Amygdala (tissue), 56 donors: ENCODE measurements at places on chromosomes 2 and 18.

DNA sequence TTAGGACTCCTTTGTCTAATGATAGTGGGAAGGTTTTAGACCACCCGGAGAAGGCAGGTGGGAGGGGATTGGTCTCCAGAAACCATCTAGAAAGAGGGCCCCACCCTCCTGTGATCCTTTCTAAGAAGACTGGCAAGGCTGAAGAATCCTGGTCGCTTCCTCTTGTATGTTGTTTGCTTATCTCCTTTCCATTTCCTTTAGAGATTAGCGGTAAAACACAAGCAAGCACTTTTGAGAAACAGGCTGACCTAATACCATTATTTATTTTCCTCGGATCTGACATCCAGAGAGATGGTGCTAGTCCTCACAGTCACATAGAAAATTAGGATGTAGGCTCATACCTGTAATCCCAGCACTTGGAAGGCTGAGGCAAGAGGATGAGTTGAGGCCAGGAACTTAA is 45.2 kb upstream of the SPRED2 start:
- DNase-seq, result no peak

DNA sequence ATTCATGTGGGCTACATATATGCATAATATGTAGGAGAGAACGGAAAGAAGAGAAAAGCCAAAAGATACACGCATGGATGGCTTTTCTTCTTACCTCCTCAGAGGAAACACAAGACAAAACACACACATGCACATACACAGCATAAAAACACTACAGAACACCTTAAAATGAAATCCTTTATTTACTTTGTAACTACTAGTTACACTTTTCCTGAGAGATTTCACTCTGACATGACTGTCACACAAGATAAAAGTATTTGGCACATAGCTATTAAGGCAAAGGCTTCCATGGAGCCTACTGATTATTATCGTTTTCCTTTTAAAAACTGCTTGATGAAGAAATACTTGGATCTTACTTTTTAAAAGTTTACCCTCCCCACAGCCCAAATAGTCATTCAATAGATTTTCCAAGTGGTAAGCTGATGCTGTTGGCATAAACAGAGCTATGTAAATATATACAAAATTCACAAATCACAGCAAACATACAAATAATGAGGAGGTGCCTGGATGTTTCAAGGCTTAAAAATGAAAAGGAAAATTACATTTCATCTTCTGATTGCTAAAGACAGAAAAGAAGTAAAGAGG is 8.6 kb downstream of the ZEB2 start:
- DNase-seq, result no peak

DNA sequence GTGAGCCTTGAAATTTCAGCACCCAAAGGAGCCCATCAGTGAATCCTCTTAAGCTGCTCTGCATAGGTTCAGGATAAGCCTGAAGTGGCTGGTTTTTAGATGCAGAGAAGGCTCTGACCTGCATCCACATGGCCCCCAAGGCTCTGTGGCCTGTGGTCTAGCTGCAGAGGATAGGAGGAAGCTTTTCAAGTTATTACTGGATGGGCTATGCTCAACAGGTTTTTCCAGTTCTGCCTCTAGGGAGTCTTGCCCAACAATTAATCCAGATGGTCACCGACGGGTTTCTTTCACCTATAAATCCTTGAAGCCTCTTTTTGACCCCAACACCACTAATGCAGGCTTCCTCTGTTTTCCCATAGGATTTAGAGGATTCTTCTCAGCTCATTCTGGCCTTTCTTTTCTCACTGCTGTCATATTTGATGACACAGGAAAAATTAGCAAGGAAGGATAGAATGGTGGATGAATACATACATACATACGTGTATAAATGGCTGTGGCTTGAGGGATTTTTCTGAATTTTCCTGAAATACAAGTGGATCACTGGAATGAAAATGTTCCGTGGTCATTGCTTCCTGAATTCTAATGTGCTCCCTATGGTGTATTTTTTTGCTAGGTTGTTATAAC is 52.2 kb upstream of the BCL2L11 start:
- no peak for DNase-seq

DNA sequence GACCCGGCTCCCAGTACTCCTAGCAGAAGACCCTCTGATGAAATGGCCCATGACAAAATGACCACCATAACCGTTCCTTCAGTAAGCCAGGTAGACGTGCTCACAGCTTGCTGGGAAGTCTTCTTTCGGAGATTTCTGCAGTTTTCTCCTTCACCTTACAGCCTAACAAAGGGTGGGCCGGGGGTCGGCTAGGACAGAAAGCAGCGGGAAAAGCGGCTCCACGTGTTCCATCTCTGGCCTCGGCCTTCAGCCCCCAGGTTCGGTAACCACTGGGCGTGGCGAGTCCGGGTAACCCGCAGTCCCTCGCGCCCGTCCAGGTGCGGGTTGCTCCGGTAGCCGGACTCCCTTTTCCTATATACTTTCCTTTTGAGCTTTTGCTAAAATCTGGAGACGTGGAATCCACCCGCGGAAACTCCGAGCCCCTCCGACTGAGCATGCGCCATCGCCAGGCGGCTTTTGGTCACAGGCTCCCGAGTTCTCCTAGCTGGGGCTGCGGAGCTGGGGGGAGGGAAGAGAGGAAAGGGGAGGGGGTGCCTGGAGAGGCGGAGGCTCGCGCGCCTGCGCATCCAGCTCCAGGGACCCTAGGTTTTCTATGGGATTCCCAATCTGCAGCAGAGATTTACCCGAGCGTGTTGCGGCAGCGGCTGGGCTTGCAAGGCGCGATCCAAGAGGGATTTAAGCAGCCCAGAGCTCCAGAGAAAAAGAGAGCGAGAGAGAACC is at the start of gene VSNL1:
Gene VSNL1, plus strand, starts transcription at position 604 of the 720 bp plus-strand sequence. CDS start 51,379 bp downstream, outside the sequence.
- peak; percentile 83 for DNase-seq

GRCh38 chr2:80852808-80853139 is 548.2 kb upstream of the LRRTM1 start:
- DNase-seq, result no peak

DNA sequence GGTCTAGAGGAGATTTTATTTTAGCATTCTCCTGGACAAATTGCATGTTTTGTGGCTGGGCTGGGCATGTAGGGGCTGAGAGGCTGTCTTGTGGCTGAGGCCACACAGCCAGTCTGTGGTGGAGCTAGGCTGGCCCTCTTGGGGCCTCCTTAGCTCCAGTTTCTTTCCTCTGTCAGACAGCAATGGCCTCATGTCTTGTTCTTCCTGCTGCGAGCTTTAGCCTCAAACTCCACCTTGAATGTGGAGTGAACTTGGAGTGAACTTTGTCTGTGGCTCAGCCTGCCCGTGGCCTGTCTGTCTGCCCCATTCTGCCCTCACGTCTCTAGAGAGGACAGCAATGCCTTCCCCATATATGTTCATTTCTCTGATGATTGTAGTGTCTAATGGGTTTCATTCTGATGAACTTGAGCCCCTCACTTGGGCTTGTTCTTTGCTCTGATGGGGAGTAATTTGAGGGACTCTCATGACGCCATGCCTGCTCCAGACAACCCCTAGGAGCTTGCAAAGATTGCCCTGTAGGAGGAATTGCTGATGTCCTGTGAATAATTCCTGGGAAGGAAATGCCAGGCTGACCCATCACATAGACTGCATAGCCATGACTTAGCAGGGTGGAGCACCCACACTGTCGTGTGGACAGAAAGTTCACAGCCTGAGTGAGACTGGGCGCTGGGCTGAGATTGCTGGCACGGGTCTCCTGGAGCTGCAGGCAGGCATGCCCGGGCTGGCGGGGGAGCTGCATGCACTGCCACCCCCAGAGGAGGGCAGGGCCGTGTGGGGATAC is 42.6 kb downstream of the ASAP2 start:
- DNase-seq, result no peak

DNA sequence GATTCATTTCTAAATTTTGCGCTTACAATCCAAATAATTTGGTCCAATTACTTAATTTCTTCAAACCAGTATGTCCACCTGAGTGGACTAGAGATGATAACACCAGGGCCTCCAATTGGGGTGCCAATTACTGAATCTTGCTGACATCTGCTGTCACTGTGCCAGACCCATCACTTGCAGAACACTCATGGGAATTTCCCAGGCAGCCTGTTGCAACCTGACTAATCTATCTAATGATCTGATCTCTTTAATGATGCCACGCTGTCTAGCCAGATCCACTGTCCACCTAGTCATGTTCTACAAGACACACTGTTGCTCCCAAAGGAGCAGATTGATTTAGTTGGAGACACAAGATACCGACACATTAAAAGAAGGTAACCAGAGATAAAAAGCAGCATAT is 11.8 kb upstream of the LRP1B start:
- no peak for DNase-seq

GRCh38 chr2:38522754-38523349 is 79.9 kb downstream of the HNRNPLL start:
- DNase-seq, result no peak

GRCh38 chr2:10406491-10407188 is 41.5 kb downstream of the ODC1 start:
- DNase-seq, result no peak

DNA sequence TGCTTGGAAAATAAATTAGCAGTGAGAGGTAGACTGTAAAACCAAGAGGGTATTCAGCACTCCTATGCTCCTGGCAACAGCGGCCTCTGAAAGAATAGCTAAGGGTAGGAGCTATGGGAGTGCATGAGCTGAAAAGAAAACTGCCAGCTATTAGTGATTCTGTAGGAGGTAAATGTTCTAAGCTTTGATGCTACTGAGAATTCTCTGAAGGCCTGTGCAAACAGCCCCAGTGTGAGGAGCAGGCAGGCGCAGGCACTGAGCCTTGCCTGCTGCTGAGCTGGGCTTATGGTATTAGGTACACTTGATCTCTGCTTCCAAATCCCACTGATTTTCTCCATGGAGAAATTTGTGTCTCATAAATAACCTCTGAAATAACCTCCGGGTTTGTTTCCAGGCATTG is 86.7 kb downstream of the NYAP2 start:
- DNase-seq, result no peak

GRCh38 chr2:92074549-92074898 is 2796.7 kb upstream of the TEKT4 start:
- DNase-seq, result no peak

- DNase-seq, result no peak
These were observed 976.2 kb upstream of the FANCL start for GRCh38 chr2:59217360-59217759.

GRCh38 chr18:13370995-13371625 is 152.6 kb downstream of the LDLRAD4 start:
- DNase-seq, result no peak

DNA sequence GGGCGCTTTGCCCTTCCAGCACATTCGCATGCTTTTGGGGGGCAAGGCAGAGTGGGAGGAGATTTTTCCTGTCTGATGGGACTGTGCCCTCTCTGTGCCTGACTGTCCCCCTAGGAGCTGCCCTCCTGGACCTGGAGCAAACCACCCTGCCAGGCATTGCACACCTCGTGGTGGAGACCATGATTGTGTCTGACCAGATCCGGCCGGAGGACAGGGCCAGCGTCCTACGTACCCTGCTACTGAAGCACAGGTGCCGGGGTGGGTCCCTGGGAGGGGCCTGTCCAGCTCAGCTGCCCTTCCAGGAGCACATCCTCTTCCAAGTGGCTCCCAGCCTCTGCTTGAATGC is 5.3 kb downstream of the SLC4A3 start:
- no peak for DNase-seq

- no peak for DNase-seq
These were observed 75.3 kb upstream of the CYP26B1 start for GRCh38 chr2:72222829-72223564.

DNA sequence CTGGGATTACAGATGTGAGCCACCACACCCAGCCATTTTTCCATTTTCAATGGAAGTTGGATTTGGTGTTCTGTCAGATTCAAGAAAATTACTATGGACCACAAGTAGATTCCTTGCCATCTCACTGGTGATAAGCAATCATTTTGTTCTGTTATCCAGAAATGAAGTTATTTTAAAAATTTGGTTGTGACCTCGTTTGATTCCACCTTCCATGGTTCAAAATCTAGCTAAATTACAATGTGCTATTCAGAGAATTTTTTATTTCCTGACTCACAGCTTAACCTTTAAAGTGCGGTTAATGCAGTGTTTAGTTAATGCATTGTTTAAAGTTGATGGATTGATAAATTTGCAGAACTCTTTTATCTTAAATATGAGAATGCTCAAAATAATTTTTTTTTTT is 243.2 kb upstream of the BOD1L2 start:
- no peak for DNase-seq

DNA sequence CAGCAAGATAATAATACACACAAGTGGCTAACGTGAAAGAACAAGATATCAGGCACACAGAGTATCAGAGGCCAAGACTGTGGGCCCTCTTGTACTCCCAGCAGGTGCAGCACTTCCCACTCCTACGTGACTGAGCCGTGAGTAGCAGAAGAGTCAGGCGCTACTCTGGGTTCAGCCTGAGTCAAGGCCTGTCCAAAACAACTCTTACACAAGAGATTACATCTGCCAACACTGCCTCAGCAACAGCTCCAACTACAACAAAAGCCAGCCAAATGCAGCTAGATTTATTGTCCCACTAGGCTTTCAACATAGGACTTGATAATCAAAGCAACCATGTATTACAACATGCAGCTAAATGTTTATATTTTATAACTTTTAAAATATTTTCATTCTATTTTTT is 56.2 kb downstream of the ITSN2 start:
- no peak for DNase-seq

DNA sequence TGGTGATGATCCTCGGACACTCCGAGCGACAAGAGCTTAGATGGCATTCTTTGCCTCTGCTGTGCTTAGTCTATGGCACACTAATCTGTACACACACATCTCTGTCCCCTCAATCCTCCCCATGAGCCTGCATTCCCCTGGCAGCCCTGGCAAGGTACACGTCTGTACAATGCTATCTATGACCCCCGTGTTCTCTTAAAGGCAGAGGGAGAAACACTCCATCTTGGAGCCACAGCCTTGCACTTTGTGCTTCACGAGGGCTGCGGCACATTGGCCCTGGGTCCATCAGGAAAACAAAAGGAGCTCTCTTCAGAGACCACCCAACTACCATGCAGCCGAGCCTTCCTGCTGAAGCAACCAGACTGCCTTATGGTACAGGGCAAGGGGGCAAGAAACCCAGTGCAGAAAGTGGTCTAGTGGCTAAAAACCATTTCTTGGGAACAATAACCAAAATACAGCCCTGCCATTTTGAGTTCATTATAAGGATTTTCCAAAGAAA is 42.5 kb downstream of the STEAP3 start:
- DNase-seq, result no peak

DNA sequence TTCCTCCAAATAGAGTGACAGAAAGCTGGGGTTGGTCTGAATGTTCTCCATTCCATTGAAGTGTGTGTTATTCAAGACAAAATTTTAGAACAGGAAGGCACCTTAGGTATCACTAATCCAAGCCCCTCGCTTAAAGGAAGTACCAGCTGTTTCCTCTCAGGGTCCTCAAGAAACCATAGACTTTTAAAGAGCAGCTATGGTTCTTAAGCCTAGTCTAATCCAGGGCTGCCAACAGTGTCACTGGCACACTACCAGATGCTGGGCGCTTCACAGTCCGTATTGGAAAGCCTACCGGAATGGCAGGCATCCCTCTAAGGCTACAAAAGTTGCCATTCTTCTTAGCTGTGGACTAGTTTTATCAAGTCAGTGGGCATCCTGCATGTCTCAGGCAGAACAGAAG is 1.9 kb downstream of the NEMP2 start:
- DNase-seq, result no peak

DNA sequence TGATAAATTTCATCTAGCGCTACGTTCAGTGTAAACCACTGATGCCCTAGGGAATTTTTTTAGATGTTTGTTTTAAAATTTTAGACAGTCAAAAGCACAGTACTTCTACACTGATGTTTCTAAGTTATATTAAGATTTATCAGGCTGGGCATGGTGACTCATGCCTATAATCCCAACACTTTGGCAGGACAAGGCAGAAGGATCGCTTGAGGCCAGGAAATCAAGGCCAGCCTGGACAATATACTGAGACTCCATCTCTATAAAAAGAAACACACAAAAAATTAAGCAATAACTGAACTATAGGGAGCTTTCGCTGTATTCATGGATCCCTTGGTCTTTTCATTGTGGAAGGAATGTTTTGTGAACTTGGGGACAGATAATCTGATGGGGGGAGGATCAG is 50.6 kb upstream of the MAPRE2 start:
- no peak for DNase-seq
